Ammon's horn (tissue), 1 donor: ENCODE measurements at places on chromosomes 2 and 18.
A peak's percentile ranks its signal among the peaks of the same experiment; 100 is the strongest.

- DNase-seq, result no peak
Measured at GRCh38 chr2:192888109-192888508, 693.4 kb upstream of the TMEFF2 start.

DNA sequence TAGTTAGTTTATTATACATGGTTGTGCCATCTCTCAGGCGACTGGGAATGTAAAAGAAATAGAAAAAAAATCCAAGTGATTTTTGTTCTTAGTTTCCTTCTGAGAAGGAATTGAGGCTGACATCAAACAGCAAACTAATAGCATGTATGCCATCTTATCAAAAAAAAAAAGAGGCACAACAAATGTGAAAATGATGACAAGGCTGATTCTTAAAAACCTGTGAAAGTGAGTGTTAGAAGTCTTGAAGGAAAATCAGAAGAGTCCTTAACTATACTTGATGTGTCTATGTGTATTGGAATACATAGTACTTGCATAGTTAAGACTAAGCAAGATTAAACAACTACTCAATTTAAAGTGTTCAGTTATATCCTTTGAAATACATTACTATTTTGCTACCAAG is 161.0 kb downstream of the CCDC85A start:
- no peak for DNase-seq

GRCh38 chr2:53234548-53234903 is 533.1 kb upstream of the CHAC2 start:
- DNase-seq, result no peak

DNA sequence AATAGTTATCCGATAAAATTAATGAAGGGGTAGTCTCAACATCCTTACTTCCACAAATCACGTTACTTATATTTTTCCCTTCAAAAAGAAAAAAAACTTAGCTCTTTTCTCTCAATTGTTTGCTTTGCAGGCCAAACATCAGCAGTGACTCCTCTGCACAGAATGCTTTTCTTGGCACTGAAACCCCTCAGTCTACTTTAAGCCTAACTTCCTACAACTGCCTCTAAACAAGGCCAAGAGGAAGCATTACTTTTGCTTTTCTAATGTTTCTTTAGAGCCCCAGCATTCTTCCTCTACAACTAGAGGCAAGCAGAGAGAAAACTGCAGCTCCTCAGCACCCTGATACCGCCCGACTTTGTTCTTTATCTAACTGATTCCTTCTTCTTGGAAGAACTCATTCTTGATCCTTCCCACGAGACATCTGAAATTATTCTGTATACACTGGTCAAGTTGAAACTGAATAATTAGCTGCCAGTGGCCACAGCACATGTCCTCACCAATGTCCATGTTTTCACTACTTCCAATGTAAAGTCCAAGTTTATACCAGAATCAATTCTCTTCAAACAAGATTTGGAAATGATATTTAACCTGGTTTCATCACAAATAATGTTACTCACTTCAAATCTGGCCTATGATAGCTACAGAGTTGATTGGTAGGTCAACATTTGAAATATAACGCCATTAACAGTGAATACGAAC is 55.3 kb downstream of the DTNB start:
- peak; percentile 55 for DNase-seq

- no peak for DNase-seq
Measured at GRCh38 chr2:237879058-237879430, 19.6 kb downstream of the RAMP1 start.

DNA sequence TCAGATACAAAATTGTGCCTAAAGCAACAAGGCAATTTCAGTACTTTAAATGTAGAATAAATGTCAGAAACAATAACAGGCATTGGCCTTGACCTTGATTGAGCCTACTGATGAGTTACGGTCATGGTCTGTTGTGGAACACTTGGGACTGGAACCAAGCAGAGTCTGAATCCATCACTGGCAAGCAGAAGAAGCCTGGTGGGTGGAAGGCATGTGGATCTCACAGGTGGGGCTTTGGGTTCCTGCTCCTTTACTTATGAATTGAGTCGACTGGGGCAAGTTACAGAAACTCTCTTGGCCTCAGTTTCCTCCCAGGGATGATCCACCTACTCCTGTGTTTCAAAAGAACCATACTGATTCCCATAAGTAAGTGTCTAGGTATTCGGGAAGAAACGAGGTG is 102.3 kb downstream of the KCNF1 start:
- DNase-seq, result no peak

GRCh38 chr2:74747411-74748080 is 86.4 kb upstream of the HK2 start:
- DNase-seq, result no peak
